Putamen (tissue), 1 donor: ENCODE measurements at places on chromosomes 5 and 9.

GRCh38 chr9:137167747-137168572, 1.9 kb downstream of the LRRC26 start:
- no peak for DNase-seq

- DNase-seq = peak; percentile 18
Observed at GRCh38 chr5:147578228-147579024, 68.6 kb upstream of the DPYSL3 start.

DNA sequence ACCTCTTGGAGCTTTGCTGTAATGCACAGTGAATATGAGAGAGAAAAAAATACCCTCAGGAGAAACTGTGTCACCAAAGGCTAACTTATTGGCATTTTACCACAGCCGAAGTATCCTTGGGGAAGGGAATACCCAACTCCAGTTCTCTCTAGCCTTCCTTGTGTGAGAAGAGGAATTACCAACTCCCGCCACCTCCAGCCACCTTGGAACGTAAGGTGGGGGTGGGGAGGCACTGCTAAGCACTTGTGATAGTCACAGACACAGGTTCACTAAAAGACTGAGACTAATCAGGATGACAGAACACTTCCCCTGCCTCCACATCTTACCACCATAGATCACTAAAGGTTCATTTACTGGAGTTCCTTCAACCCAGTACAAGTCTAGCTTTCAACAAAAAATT, 102.0 kb upstream of the ADAMTS19 start:
- no peak for DNase-seq

DNA sequence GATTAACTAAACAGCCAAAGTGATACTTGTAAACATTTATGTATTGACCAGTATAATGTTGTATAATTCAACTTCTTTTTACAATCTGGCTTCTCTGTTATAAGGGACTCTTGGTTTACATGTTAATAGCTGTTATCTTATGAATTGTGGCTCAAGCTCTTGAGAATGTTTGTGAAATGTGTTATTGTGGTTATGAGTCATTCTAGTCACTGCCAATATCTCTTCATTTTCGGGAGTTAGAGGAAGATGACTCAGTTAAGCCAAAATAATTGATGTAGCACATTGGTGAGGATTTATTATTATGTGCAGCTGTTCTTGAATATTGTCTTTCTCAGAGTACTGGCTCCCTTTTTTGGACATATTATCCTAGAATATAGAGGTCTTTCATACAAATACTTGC, 655.2 kb upstream of the RIOK2 start:
- DNase-seq = no peak

- no peak for DNase-seq
Observed at GRCh38 chr9:97386265-97386633, 25.6 kb upstream of the TDRD7 start.

- no peak for DNase-seq
Observed at GRCh38 chr5:90191352-90192045, 218.1 kb downstream of the CETN3 start.

DNA sequence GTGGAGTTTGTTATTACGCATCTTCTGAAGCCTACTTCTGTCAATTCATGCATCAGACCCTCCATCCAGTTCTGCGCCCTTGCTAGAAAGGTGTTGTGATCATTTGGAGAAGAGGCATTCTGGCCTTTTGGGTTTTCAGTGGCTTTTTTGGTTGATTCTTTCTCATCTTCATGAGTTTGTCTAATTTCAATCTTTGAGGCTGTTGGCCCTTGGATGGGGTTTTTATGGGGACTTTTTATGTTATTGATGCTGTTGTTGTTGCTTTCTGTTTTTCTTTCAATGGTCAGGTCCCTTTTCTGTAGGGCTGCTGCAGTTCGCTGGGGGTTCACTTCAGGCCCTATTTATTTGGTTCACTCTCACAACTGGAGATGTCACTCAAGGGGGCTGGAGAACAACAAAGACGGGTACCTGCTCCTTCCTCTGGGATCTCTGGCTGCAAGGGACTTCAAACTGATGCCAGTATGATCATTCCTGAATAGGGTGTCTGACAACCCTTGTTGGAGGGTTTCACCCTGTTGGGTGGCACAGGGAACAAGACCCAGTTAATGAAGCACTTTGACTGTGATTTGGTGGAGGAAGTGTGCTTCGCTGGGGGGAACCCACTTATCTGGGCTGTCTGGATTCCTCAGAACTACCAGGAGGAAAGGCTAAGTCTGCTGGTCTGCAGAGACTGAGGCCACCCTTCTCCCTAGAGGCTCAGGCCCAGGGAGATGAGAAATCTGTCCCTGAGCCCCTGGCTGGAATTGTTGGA, 226.7 kb upstream of the PTGER4 start:
- DNase-seq = no peak

DNA sequence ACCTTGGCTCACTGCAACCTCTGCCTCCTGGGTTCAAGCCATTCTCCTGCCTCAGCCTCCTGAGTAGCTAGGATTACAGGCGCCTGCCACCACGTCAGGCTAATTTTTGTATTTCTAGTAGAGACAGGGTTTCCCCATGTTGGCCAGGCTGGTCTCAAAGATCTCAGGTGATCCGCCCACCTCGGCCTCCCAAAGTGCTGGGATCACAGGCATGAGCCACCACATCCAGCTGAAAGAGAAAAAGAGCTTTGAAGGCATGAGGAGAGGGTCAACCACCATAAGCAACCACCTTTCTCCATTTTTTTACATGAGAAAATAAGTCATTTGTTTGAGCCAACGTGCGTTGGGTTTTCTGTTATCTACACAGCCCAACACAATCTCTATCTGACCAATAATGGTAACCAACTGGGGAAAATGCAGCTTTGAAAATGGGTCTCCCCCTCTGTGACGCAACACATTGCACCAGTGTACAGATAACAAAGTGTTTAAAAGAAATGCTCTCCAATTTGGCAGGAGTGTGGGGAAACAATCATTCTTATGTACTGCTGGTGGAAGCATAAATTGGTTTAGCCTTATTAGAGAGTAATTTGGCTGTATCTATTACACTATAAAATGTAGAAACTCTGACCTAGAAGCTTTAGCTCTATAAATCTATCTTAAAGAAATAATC, 45.8 kb upstream of the ZBTB43 start:
- DNase-seq = no peak

DNA sequence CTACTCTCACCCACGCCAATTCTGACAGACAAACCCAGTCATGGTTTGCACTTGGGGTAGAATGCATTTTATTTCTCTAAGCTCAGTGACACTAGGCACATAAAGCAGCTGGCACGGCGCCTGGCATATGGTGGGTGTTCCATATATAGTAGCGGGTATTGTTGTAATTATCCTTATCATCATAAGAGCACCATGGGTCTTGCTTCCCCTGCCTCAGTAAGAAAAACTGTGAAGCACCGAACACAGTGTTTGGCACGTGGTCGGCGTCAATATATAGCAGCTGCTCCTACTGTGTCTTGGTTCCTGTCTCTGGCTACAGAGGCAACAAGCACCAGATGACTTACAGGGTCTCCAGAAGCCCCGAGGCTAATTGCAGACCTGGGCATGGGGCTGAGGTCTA, 194.1 kb upstream of the PANK3 start:
- no peak for DNase-seq

- DNase-seq = no peak
Observed at GRCh38 chr9:37729499-37729898, 24.1 kb upstream of the TRMT10B start.

- DNase-seq = no peak
Observed at GRCh38 chr5:132462856-132463745, 27.5 kb downstream of the IRF1 start.

- no peak for DNase-seq
Observed at GRCh38 chr9:15430920-15431844, 8.5 kb downstream of the SNAPC3 start.

GRCh38 chr9:130639124-130639765, 25.1 kb upstream of the PRDM12 start:
- DNase-seq = no peak

DNA sequence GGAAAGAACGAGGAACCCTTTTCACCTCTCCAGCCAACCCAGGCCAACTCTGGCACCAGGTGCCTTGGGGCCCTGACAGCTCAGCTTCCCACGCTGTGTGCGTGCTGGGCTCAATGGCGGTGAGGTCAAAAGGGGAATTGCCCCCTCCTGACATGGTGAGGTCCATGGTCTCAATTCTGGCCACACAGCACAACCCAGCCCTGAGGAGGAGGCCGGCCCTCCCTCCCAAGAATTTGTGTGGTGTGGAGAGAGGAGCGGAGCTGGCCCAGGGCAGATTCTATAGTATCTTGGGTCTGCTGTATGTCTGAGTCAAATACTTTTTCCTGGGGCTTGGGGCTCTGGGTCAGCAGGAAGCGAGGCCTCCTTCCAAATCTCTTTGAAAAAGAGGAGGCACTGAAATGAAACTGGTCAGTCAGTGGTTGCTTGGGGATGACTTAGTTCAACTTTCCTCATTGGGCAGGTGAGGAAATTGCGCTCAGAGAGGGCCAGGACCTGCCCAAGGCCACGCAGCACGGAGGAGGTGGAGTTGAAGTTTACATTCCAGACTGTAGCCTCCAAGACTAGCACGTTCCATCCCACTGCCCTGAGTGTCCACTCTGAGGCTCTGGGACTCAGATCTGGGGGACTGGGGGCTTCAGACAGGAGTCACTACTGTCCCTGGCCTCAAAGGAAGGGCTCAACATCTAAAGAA, 15.6 kb downstream of the COL27A1 start:
- no peak for DNase-seq

DNA sequence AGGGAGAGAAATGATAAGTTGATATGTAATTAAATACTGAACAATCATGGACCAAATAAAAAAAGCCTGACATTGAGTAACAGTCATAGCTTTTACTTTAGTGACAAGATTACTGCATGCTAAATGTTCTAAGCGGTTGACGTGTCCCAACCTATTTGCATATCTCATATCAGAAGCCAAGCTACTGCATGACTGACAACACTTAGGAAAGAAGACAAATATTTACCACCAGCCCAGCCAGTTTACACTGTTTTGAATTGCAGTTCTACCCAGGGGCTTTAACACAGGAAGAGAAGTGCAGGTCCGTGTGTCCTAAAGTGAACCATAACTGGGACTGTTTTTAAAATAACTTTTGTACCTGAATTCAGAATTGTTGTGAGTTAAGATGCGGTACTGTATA, 219.9 kb downstream of the PRDM9 start:
- DNase-seq = no peak

DNA sequence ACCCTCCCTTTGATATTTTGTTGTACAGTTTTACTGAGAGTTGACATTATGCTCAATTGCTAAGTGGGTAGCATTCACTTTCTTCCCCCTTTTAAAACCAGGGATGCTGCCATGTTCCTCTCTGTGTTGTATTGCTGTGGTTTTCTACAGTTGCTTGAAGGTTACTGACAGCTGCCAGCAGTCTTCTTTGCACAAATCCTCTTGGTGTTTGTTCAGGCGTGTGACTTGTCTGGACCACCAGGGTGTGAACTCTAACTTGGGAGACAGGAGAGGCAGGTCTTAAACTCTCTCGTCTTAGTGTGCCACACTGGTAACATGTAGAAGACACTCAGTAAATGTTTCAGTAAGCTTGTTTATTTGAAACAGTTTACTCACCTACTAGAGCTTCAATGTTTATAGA, 25.1 kb downstream of the SLC44A1 start:
- DNase-seq = no peak

DNA sequence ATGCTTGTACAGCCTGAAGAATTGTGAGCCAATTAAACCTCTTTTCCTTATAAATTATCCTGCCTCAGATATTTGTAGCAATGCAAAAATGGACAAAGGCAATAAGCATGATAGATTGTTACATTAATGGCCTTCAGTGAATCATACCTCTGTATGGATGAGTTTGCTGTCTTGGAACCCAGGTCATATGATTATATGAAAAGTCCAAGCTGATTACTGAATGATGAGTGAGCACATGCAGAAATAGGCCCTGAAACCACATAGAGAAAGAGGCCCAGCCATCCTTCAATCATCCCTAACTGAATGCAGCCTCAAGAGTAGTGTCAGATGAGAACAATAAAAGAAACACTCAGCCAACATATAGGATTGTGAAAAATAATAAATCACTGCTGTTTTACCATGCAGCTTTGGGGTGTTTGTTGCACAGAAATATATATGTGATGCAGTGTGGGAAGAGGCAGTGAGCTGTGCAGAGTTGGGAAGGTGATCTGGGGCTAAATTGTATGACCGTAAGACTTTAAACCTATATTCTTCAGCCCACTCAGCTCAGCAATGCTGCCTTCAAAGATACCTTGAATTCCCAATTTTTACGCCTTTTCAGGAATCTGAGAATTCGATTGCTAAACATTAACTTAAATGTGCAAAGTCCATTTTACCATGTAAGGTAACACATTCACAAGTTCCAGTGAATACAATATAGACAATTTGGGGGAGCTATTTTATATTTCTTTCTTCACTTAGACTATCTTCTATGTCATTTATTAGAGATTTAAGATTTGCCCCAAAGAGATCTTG, 36.3 kb upstream of the SHISAL2B start:
- no peak for DNase-seq

DNA sequence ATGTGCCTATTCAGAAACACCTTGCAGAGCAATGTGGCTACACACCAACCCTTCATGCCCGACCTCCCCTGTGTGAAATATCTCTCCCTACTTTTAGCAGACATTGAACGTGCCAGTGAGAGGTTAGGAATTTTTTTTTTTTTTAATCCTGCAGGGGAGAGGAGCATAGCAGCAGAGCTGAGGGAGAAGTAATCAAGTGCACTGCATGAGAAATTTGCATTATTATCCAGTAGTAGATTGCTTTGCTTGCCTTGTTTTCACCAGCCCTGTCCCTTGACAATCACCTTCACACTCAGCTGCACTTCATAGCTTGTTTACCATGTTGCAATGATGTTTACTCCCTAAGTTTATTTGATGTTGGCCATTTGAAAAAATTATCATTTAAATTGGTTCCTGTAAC, 489.6 kb upstream of the ZNF608 start:
- DNase-seq = no peak

DNA sequence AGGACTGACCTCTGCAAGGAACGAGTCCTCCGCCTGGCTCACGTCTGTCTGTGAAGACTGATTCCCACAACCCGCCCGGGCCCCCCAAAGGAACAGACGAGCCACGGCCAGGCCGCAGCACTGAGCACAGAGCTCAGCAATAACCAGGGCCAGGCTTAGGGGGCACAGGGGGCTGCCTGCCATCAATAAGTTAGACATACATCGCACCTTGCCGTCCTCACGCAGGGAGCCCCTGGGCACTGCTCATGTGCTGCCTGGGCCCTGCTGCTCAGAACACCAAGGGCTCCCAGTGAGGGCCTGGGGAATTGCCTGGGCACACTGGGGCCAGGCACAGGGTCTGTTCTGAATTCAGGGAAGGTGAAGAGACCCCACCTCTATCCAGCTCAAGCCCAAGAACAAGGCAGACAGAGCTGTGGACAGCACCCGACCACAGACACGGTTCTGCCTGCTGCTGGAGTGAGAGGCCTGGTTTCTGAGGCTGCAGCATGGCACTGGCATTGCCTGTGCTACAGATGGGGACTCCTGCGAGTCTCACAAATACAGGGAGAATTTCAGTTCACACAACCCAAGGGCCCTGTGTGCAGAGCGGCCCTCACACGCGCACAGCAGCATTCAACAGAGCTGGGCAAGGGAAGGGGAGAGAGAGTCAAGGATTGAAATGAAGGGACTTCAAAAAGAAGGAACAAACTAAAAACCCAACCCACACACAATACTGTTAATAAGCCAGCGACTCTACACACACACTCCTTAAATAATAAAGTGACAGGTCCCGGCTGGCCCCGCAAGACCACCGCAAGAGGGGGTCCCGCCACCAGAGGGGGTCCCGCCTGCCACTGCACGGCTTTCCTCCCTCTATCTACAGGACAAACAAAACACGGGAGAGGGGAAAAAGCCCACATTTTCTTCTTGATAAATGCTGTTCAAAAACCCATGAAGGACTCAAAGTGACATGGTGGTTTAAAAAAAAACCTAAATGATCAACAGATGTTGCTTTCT, 32.0 kb downstream of the PRRT1B start:
- DNase-seq = no peak

- DNase-seq = no peak
Observed at GRCh38 chr9:37438359-37438758, 15.9 kb downstream of the GRHPR start.
